Left ventricle myocardium superior (tissue), 1 donor: ENCODE measurements at places on chromosomes 6 and 20. TPM values are rescaled to one million over a fixed set of nuclear protein-coding genes. Genes with fewer than 3 reads are reported as not detected.

Gene PTPRK
- total RNA-seq: 43.0 TPM

GRCh38 chr6:13139119-13139518 lies 189.2 kb downstream of the TBC1D7 start:
- no peak for DNase-seq

- DNase-seq: peak; percentile 63
Observed at GRCh38 chr6:7424967-7425807, 35.6 kb downstream of the RIOK1 start.

- no peak for DNase-seq
Observed at GRCh38 chr6:157800420-157801237, 22.4 kb upstream of the SNX9 start.

- DNase-seq: peak; percentile 82
Observed at GRCh38 chr20:39775110-39775509, 813.0 kb downstream of the DHX35 start.

Gene MAP1LC3A
- 137 TPM for total RNA-seq

- peak; percentile 60 for DNase-seq
Observed at GRCh38 chr20:48826883-48827771, 672 bp downstream of the PREX1 start.

GRCh38 chr6:79713701-79714322 lies 82.7 kb downstream of the SH3BGRL2 start:
- no peak for DNase-seq
